ENCODE measurements at places on chromosomes 2 and 18.

DNA sequence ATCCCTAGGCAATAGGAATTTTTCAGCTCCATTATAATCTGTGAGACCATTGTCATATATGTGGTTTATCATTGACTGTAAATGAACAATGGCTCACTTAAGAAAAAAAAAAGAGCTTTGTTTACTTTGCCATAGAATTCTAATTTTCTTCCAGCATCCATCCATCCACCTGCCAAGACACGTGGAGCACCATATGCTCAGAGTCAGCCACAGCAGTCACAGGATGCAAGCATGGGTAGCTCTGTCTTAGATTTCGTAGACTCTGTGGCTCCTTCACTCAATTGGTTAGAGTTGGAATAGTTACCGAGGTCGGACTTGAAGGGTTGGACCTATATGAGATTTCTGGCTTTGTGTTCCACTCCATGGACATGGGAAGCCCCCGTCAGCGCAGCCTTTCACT lies 75.6 kb downstream of the COA5 start:
- no peak for DNase-seq

- DNase-seq, result no peak
These were observed 152.1 kb upstream of the ID2 start for GRCh38 chr2:8529706-8530277.

DNA sequence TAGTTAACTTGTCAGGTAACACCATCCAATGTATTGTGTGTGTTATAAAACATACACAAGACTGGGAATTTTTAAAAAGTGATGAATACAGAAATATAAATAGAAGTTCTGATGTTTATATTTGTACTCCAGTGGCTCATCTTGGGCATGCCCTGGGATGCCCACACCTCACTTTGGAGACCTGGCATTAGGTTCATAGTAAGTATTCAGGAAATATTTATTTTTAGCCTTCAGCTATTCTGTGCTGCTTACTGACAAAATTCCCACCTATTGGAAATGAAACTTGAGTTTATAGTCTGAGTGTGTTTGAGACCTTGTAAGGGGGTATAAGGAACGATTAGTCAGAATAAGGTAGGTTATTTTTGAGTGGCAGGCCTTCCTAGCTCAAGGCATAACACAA lies 67.5 kb downstream of the MYO1B start:
- DNase-seq, result no peak

DNA sequence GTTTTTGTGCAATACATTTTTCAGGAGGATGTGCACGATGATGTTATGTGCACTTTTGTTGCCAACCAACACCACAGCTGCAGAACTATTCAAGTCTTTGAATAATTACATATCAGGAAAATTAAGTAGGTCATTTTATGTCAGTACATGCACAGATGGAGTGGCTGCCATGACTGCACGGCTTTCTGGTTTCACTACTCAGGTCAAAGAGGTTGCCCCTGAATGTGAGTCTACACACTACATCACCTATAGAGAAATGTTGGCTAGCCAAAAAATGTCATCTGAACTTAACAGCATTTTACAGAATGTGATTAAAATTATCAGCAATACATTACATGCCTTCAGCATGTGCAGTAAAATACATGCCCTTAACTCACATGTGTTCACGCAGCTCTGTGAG lies 1637.3 kb upstream of the NXPH2 start:
- no peak for DNase-seq

DNA sequence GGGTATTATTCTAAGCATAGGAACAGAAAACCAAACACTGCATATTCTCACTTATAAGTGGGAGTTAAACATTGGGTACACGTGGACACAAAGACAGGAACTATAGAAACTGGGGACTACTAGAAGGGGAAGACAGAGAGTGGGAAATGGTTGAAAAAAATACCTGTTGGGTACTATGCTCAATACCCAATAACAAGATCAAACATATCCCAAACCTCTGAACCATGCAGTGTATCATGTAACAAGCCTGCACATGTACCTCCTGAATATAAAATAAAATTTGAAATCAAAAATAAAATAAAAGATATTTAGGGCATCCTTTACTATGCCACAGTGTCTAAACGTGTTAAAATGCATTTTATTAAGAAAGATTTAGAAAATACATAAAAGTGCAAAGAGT lies 221.0 kb upstream of the TFPI start:
- DNase-seq, result no peak

GRCh38 chr2:219687882-219688559 lies 60.6 kb downstream of the SLC4A3 start:
- no peak for DNase-seq

GRCh38 chr2:65549257-65549627 lies 116.8 kb upstream of the SPRED2 start:
- peak; percentile 26 for DNase-seq

DNA sequence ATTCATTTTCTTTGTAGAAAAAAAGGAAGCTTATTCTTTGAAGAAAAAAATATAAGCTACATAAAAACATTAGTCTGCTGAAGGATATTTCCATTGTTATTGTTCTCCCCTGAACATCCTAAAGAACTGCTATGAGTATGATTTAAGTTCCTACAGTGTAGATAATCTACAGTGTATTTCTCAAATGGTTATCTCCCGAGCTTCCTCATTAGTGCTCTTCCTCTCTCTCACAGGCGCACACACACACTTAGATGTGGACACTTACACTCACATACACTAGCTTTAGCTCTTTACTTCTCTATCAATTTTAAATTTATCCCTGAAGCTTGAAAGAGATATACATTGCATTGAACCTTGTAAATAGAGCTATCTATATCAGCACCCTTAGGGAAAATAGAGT lies 681.0 kb downstream of the KCNJ3 start:
- no peak for DNase-seq

GRCh38 chr18:45197526-45197970 lies 417.7 kb upstream of the SLC14A2 start:
- DNase-seq, result no peak

GRCh38 chr2:31522786-31523185 lies 58.0 kb downstream of the SRD5A2 start:
- DNase-seq, result no peak

DNA sequence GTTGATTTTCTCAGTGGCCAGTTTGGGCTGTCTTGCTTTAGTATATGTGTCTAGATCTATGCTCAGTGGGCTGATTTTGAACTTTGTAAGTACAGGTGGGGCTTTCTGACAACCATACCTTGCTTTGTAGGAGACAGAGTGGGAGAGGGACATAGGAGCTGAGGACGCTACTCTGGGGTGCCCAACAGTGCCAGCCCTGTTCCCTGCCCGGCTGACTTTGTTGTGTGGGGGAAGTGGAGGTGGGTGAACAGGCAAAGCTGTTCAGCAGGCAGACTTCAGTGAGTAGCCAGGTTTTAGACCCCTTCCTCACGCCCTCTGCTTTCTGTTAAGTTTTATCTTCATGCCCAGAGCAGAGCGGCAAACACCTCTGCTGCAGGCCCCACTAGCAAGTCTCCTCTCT lies 44.2 kb upstream of the DOCK10 start:
- no peak for DNase-seq

- DNase-seq, result no peak
These were observed 303.3 kb downstream of the XIRP2 start for GRCh38 chr2:167191588-167191987.

GRCh38 chr2:52128081-52128480 lies 1096.1 kb upstream of the NRXN1 start:
- DNase-seq, result no peak

DNA sequence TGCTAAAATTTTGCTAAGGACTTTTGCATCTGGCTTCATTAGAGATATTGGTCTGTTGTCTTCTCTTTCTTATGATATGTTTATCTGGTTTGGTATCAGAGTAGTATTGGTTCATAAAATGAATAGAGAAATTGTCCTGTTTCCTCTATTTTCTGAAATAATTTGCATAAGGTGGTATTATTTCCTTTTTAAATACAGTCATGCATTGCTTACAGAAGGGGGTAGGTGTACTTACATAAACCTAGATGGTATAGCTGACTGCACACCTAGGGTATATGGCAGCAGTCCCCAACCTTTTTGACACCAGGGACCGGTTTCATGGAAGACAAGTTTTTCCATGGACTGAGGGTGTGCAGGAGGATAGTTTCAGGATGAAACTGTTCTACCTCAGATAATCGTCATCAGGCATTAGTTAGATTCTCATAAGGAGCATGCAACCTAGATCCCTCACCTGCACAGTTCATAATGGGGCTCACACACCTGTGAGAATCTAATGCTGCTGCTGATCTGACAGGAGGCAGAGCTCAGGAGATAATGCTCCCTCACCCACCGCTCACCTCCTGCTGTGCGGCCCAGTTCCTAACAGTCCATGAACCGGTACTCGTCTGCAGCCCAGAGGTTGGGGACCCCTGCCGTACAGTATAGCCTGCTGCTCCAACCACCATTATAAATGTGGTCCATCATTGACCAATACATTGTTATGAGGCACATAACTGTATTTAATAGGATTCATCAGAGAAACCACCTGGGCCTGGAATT lies 189.2 kb downstream of the FAM210A start:
- no peak for DNase-seq

DNA sequence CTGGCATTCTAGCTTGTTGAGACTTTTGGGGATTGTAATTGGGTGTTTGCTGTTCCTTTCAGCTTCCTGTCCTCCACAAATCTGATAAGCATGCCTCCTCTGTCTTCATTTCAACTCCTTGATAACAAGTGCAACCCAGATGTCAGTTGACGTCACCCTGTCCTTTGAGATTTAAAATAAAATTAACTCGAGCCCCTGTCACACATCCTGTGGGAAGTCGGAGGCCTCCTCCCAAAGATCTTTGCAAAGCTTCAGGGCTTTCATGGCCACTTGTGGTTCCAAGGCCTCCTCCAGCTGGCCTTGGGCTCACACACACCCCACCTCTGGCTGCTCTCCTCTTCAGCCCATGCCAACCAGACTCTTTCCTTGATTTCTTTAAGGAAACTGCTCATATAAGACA lies 69.9 kb upstream of the ITGA6 start:
- no peak for DNase-seq

- DNase-seq, result no peak
These were observed 167.4 kb upstream of the STON1 start for GRCh38 chr2:48362515-48362914.

DNA sequence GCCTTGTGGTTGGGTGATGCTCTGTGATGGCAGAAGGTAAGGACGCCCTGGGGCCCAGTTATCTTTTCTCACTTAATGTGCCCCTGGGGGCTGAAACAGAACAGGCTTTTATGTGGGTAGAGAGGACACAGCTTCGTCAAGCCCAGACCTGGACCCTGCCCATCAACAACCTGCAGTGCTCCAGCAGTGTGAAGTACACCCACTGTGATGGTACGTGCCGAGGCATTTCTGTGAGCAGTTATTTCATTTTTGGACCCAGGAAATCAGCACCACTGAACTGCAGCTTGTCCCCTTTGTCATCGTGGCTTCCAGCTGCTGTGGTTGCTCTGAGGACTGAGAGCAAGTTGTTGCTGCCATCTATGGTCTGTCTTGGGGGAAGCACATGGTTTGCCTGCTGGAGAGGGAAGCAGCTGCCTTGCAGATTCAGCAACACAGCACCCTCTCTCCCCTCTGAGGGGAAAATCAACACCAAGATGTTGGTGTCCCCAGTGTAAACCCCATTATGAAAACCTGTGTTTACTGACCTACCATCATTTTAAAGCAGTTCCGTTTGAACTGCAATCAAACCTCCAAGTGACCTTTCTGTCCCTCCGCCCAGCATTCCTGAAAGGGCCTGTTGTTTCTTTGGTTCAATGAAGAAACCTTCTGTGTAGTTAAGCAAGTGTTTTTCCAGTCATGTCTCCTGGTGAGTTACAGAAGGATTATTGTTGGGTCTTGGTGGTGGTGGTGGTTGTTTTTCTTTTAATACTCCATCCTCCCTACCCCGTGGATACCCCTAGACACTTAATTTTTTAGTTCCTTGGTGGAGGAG lies 158.2 kb downstream of the MGAT5 start:
- peak; percentile 85 for DNase-seq
